Glutamatergic neuron (in vitro differentiated cells): ENCODE measurements at places on chromosomes 16 and 17.

GRCh38 chr16:77273815-77274214 lies 74.6 kb downstream of the SYCE1L start:
- H3K27me3 ChIP-seq, result no peaks in the 10 kb centered on the region
- H3K4me1 ChIP-seq, result no peaks in the 10 kb centered on the region
- no peak overlapping the region for H3K27ac ChIP-seq
- no peaks in the 10 kb centered on the region for H3K36me3 ChIP-seq
- no peak for DNase-seq
- H3K4me3 ChIP-seq, result no peak overlapping the region

DNA sequence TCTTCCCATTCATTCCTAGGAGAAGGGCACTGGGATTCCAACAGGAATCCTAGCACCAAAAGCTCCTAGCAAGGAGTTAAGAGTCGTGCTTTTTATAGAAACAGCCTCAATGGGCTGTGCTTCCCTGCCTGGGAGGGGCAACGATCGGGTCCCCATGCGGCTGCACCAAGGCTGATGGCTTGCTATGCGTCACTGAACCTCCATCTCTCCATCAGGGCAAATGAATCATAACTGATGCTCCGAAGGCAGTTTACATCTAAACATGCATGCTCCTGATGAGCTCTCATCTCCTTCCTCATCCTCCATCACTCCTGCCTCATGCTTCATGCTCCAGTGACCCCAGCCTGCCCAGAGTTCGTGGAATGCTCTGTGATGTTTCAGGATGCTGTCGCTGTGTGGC lies 270.5 kb downstream of the FOXL1 start:
- no peaks in the 10 kb centered on the region for H3K4me1 ChIP-seq
- H3K27ac ChIP-seq, result no peak overlapping the region
- no peaks in the 10 kb centered on the region for H3K27me3 ChIP-seq
- H3K4me3 ChIP-seq, result no peak overlapping the region
- H3K36me3 ChIP-seq, result no peaks in the 10 kb centered on the region

DNA sequence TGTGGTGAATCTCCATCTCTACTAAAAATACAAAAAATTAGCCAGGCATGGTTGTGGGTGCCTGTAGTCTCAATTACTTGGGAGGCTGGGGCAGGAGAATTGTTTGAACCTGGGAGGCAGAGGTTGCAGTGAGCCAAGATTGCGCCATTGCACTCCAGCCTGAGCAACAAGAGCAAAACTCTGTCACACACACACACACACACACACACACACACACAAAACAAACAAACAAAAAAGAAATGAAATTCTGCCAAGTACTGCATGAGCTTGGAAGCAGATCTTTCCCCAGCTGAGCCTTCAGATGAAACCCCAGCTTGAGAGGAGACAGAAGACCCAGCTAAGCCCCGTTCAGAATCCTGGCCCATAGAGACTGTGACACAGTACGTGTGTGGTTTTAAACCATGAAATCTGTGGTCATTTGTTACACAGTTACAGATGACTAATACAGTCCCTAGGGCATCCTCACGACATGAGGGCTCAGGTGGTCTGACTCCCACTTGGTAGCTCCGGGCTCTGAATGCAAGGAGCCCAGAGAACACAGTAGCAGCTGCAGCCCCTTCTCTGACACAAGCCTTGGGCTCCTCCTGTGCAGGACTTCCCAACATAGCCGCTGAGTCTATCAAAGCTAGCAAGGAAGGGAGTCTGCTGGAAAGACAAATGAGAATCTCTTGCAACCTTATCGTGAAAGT lies 132.8 kb downstream of the SEC14L1 start:
- no peak overlapping the region for H3K27ac ChIP-seq
- H3K27me3 ChIP-seq, result peaks cover 8% of the 10 kb centered on the region
- no peak for DNase-seq
- H3K4me1 ChIP-seq, result peaks cover 2% of the 10 kb centered on the region

GRCh38 chr16:1057252-1057932 lies 15.2 kb upstream of the SSTR5 start:
- H3K27ac ChIP-seq, result no peak overlapping the region
- H3K36me3 ChIP-seq, result peaks cover 6% of the 10 kb centered on the region
- H3K27me3 ChIP-seq, result peaks cover 2% of the 10 kb centered on the region

GRCh38 chr16:25097276-25097975 lies 14.1 kb upstream of the LCMT1 start:
- H3K27me3 ChIP-seq, result no peaks in the 10 kb centered on the region
- no peaks in the 10 kb centered on the region for H3K36me3 ChIP-seq
- H3K4me3 ChIP-seq, result no peak overlapping the region
- H3K27ac ChIP-seq, result no peak overlapping the region
- DNase-seq, result no peak
- H3K4me1 ChIP-seq, result no peaks in the 10 kb centered on the region

- no peak overlapping the region for H3K27ac ChIP-seq
- H3K27me3 ChIP-seq, result peaks cover 3% of the 10 kb centered on the region
- no peaks in the 10 kb centered on the region for H3K36me3 ChIP-seq
- H3K4me3 ChIP-seq, result no peak overlapping the region
- no peaks in the 10 kb centered on the region for H3K4me1 ChIP-seq
Observed at GRCh38 chr17:48457080-48457836, 27.2 kb upstream of the SKAP1 start.

DNA sequence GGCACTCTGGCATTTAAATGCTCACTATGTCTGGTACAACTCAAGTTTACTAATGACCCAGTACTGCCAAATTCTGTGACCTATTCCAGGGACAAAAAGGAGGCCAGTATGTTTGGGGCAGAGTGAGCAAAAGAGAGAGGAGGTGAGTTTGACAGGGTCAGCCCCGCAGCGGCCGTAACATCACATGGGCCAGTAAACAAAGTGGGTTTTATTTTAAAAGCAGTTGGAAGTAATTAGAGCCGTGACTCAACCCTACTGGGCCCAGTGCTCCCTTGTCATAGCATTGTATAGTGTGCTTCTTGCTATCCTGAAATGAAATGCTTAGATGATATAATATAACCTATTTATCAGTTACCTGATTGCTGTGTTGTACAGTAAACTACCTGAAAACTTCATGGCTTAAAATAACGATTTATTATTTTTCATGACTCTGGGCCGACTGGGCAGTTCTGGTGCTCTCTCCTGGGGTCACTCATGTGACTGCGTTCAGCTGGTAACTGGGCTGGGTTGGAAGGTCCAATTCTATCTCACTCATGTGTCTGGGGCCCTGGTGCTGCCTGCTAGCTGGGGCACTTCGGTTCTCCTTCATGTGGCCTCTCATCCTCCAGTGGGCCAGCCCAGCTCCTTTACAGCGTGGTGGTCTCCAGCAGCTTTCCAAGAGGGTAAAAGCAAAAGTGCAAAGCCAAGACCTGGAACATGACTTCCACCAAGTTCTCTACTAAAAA lies 27.4 kb downstream of the IQCK start:
- peaks cover 9% of the 10 kb centered on the region for H3K4me1 ChIP-seq
- no peaks in the 10 kb centered on the region for H3K36me3 ChIP-seq
- H3K27me3 ChIP-seq, result no peaks in the 10 kb centered on the region
- H3K27ac ChIP-seq, result no peak overlapping the region
- H3K4me3 ChIP-seq, result no peak overlapping the region

DNA sequence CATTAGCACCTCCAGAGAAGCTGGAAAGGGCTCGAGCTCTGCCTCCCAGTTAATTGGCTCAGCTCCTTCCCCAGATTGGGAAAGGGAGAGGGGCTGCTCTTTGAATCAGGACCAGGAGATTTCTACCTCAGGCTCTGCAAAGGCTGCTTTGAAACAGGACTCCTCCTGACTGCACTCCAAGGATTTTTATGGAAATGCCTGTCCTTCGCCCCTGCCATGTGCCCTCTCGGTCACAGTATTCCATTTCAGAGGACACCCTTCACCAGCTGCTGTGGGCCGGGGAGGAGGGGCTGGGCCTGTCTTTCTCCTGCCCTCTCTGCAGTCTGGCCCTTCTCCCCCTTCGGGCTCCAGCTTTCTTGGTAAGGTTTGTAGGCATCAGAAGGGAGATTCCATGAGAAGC lies 13.6 kb downstream of the MRM1 start:
- no peak overlapping the region for H3K4me3 ChIP-seq
- peaks cover 3% of the 10 kb centered on the region for H3K4me1 ChIP-seq
- peaks cover 7% of the 10 kb centered on the region for H3K27me3 ChIP-seq
- no peak overlapping the region for H3K27ac ChIP-seq
- no peaks in the 10 kb centered on the region for H3K36me3 ChIP-seq

GRCh38 chr16:46788891-46789474 lies 40.8 kb upstream of the MYLK3 start:
- H3K4me3 ChIP-seq, result no peak overlapping the region
- peaks cover 16% of the 10 kb centered on the region for H3K36me3 ChIP-seq
- H3K27me3 ChIP-seq, result peaks cover 6% of the 10 kb centered on the region
- no peak overlapping the region for H3K27ac ChIP-seq
- no peaks in the 10 kb centered on the region for H3K4me1 ChIP-seq
- no peak for DNase-seq

GRCh38 chr17:50356892-50357510 lies 11.1 kb downstream of the XYLT2 start:
- H3K27me3 ChIP-seq, result peaks cover 13% of the 10 kb centered on the region
- no peak for DNase-seq
- peaks cover under 1% of the 10 kb centered on the region for H3K4me1 ChIP-seq
- H3K36me3 ChIP-seq, result no peaks in the 10 kb centered on the region

DNA sequence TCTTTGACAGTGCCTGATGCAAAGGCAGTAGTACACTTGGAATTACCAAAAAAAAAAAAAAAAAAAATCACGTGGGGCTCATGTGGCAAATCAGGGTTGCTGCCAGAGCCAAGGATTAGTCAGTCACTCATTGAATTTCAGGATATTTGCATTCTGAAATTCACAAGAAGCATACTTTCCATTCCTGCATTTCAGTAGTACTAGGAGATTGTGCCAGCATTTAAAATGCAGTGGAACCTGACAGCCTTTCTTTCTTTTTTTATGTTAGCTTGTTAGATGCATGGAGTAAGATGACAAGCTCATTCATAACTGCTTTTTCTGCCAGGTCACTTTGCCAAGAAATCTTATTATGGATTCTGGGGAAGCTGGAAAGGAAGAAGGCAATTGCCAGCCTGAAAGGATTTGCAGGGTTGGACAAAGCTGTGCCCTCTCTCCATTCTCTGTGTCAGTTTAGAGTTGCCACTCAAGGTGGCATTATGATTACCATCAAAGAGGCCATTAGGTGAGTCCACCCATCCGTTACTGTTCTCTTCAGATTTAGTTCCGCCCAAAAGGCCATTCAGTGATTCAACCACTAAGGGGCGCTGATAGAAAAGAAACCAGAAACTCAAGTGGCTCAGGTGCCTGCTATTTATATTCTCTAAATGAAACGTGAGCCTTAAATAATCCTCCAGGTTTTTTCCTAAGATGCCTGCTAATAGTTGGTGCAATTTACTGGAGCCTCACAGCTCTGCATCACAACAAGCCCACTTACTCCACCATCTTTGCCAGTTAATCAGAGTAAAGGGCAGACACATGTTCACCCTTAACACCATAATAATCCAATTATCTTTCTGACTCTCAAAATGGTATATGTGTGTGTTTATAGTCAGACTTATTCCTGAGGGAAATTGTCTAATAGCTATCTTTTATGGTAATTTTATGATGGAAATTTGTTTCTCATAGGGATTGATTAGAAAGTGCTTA lies 59.0 kb downstream of the TANGO6 start:
- H3K27ac ChIP-seq, result peak overlapping the region; percentile 12
- H3K4me3 ChIP-seq, result no peak overlapping the region
- peaks cover 1% of the 10 kb centered on the region for H3K4me1 ChIP-seq
- no peaks in the 10 kb centered on the region for H3K36me3 ChIP-seq

GRCh38 chr16:80741724-80742123 lies 62.7 kb downstream of the CDYL2 start:
- no peak overlapping the region for H3K4me3 ChIP-seq
- H3K27me3 ChIP-seq, result no peaks in the 10 kb centered on the region
- peaks cover 7% of the 10 kb centered on the region for H3K36me3 ChIP-seq
- DNase-seq, result no peak

DNA sequence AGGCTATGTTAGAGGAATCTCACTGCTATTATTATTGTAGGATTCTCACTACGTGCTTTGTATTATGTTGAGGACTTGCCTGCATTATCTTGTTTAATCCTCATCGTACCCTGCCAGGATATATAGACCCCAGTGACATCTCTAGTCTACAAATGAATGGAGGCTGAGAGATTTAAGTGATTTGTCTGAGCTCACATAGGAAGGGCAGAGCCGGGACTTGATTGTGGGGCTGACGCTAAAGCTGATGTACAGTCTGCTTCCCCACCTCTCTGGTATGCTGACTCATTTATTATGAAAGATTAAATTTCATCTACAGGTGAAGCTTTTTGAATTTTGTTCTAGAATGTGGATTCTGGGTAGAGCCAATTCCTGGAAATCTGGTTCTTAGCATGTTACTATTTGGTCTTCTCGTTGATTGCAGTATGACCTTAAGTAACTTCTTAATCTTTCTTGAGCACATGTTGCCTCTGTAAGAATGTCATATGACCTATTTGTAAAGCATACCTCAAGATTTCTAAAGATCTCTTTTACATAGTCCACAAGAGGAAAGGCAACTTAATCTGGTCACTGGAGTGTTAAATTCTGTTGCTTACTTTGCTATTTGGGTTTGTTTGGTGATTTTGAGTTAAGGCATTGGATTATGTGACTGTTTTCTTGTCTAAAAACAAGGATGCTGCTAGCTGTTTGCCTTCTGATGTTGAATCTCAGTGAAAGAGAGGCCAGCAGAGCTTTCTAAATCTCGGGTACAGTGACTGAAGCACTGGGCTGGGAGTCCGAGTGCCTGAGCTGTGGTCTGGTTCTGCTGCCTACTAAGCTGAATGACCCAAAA lies 12.4 kb downstream of the METTL9 start:
- H3K4me1 ChIP-seq, result peaks cover 19% of the 10 kb centered on the region
- H3K4me3 ChIP-seq, result no peak overlapping the region
- no peaks in the 10 kb centered on the region for H3K27me3 ChIP-seq
- no peak for DNase-seq

- no peaks in the 10 kb centered on the region for H3K4me1 ChIP-seq
- H3K27me3 ChIP-seq, result no peaks in the 10 kb centered on the region
- peaks cover 4% of the 10 kb centered on the region for H3K36me3 ChIP-seq
Observed at GRCh38 chr16:78843978-78844377, 744.5 kb downstream of the WWOX start.

GRCh38 chr16:3787924-3788661 lies 70.8 kb upstream of the TRAP1 start:
- H3K4me1 ChIP-seq, result peaks cover 26% of the 10 kb centered on the region
- H3K36me3 ChIP-seq, result no peaks in the 10 kb centered on the region
- peaks cover 6% of the 10 kb centered on the region for H3K27me3 ChIP-seq
- DNase-seq, result peak; percentile 60

- DNase-seq, result no peak
- H3K4me3 ChIP-seq, result no peak overlapping the region
- no peak overlapping the region for H3K27ac ChIP-seq
Observed at GRCh38 chr17:64385187-64386083, 5.2 kb downstream of the PECAM1 start.

DNA sequence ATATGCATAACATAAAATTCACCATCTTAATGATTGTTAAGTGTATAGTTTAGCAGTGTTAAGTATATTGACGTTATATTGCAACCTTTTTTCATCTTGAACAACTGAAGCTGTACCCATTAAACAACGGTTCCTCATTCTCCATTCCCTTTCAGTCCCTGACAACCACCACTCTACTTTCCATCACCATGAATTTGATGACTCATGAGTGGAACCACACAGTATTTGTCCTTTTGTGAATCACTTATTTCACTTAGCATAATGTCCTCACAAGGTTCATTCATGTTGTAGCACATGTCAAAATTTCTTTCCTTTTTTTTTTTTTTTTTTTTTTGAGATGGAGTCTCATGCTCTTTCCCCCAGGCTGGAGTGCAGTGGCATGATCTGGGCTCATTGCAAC lies 46.0 kb downstream of the HOXB1 start:
- H3K27ac ChIP-seq, result no peak overlapping the region
- H3K36me3 ChIP-seq, result no peaks in the 10 kb centered on the region
- no peak for DNase-seq
- no peak overlapping the region for H3K4me3 ChIP-seq
- no peaks in the 10 kb centered on the region for H3K4me1 ChIP-seq
- H3K27me3 ChIP-seq, result peaks cover 7% of the 10 kb centered on the region

GRCh38 chr17:45312477-45313420 lies 4.1 kb downstream of the MAP3K14 start:
- peaks cover 9% of the 10 kb centered on the region for H3K27me3 ChIP-seq
- DNase-seq, result no peak
